ENCODE measurements at places on chromosomes 6 and 20.

- DNase-seq = no peak
Measured at GRCh38 chr6:153553627-153554026, 422.5 kb upstream of the RGS17 start.

DNA sequence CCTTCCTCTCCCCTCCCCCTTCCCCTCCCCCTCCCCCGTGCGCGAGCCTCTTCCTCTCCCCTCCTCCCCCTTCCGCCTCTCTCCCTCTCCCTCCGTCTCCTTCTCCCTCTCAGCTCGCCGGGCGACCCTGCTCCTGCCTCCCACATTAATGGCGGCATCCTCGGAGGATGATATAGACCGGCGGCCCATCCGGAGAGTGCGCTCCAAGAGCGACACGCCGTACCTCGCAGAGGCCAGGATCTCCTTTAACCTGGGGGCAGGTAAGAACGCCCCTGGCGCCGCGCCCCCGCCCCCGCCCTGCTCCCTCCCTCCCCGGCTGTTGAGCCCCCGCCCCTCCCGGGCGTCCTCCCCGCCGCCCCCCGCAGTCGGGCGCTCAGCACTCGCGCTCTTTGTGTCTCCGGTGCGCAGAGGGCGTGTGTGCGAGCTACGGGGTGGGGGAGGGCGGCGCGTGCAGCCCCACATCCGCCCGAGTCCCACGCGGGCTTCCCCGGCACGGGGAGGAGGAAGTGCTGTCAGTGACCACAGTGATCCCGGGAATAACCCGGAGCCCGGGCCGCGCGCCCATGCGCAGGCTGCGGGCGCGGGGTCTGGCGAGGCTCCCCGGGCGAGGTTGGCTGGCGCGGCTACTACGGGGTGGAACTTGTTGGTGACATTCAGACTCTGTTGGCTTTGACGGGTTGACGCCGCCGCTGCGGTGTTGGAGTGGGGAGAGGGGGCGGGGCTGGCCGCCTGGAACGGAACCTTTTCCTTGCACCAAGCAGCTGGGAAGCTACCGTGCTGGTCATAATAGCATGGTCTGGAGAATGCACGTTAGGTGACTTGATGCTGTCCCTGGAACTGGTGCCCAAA, 33.2 kb downstream of the PHACTR1 start:
- DNase-seq = no peak

GRCh38 chr6:31386977-31387376, 16.4 kb upstream of the MICA start:
- DNase-seq = no peak

DNA sequence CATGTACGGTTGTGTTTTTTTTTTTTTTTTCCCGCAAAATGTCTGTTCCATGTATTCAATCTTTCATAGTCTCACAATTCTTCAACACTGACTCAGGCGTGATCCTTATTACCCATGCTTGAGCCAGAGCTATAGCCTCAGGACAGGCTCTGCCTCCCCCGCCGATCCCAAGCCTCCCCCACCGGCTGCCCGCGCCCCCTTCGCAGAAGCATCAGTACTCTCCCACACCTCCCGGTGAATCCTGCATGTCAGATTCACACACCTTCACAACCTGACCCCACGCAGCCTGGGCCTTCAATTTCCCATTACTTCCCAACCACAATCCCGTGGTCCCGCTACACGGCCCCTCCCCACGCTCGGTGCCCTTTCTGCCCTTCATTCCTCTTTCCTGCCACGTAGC, 401.5 kb upstream of the JARID2 start:
- no peak for DNase-seq

DNA sequence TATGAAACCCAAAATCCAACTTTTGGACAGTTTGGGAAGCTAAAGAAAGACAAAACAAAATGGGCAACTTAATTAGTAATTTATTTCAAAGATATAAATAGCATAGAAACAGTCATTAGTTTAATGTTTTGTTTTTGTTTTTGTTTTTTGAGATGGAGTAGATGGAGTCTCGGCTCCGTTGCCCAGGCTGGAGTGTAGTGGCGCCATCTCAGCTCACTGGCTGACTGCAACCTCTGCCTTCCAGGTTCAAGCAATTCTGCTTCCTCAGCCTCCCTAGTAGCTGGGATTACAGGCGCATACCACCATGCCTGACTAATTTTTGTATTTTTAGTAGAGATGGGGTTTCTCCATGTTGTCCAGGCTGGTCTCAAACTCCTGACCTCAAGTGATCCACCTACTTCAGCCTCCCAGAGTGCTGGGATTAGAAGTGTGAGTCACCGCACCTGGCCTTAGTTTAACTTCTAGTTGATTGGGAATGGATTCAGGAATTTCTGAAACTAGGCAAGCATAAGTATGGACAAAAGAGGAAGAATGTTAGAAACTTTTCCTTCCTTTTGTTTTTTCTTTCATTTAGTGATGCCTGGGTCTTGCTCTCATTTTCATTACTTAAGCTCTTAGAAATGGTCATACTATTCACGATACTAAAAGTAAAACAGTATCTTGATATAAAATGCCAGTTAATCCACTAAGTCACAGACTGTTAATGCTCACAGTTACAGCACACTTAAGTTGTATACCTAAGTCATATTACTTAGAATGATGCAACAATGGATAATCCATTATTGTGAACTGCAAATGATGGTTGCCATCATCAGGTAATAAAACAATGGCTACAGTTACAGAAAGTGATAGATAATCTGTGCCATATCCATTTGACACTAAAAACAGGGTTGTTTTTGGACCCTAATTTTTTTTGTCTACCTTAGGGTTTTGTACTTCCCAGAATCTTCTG, 8.2 kb downstream of the SENP6 start:
- DNase-seq = no peak

DNA sequence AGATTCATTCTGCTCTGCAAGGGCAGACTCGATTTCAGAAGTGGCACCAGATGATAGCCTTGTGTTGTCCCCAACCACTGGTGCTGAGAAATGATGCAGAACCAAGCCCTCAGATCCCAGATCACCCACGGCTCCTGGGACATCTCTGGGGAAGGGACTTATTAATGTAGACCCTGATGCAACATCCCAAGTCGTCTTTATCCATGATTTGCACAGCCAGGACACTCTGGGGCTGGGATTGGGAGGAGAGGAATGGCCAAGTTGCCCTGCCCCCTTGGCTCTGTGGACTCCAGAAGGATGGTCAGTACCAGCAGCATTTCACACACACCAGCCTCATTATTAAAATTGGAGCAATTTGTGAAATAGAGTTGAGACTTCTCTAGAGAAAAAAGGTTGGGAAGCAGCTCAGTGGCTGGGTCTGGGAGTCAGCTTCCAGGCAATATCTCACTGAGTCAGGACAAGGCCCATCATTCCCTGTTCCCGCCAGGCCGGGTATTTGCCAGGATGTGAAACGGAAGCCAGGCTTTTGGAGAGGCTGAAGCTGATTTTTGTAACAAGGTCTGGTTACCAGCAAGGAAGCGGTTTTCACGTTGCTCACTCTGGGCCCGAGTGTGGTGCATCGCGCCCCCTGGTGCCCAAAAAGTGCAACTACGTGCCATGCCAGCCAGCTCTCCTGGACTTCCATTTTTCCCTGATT, 67.4 kb downstream of the ZBTB2 start:
- DNase-seq = peak; percentile 67

DNA sequence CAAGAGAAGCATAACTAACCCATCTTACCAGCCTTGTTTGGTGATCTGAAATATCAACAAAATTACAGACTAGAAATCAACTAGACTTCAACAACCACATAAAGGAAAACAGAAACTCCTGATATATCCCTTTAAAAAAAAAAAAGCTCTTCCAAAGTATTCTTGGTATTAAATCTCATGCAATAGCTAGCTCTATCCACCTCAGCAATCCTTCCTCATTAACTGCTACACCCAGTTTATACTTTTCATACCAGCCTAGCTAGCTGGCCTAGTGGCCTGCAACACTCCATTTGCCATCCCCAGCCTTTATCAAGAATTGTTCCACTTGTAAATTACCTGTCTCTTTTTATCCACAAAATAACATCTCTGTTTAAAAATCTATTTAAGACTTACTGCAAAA, 69.0 kb downstream of the BACH2 start:
- no peak for DNase-seq

- DNase-seq = no peak
Measured at GRCh38 chr6:41427642-41428335, 92.4 kb downstream of the NCR2 start.

- DNase-seq = no peak
Measured at GRCh38 chr20:17940224-17940971, 28.2 kb downstream of the SNX5 start.

DNA sequence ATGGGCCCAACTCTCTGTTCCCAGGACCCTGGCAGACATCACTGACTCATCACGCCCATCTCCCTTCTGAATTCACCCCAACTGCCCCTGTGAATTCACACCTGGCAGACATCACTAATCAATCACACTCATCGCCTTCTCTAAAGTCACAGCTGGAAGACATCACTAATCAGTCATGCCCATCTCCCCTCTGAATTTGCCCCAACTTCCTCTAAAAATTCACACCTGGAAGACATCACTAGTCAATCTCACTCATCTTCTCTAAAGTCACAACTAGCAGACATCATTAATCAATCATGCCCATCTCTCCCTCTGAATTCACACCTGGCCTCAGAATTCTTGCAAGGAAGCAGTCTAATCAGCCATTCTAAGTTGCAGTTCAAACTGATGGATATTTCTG, 111.1 kb downstream of the FOXA2 start:
- no peak for DNase-seq

GRCh38 chr6:39003072-39003471, 45.5 kb upstream of the GLP1R start:
- no peak for DNase-seq

- no peak for DNase-seq
Measured at GRCh38 chr20:24891546-24892393, 57.3 kb upstream of the CST7 start.

DNA sequence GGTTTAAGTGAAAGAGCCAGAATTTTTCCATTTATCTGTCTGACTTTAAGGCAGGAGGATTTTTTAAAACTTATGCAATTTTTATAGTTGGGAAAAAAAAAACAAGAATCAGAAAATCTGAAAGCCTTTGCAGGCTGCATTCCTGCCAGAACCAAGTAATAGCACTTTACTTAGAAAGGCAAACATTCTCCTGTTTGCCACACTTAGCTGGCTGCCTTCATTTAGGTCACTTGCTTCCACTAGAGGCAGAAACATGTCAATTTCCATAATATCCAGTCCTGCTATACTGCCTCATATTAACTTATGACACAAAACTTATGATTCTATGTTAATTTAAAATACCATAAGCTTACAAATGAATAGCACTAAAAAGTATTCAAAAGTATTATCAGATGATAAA, 425.8 kb downstream of the FRK start:
- no peak for DNase-seq

- DNase-seq = no peak
Measured at GRCh38 chr6:165881806-165882205, 218.8 kb upstream of the PDE10A start.

- DNase-seq = peak; percentile 70
Measured at GRCh38 chr6:137155830-137156229, 17.6 kb downstream of the IL22RA2 start.

GRCh38 chr6:136249336-136249735, 775 bp downstream of the MTFR2 start:
- DNase-seq = no peak

- DNase-seq = no peak
Measured at GRCh38 chr6:136037242-136037875, 185.9 kb downstream of the PDE7B start.

GRCh38 chr20:17418737-17419136, 112.4 kb downstream of the BFSP1 start:
- no peak for DNase-seq

DNA sequence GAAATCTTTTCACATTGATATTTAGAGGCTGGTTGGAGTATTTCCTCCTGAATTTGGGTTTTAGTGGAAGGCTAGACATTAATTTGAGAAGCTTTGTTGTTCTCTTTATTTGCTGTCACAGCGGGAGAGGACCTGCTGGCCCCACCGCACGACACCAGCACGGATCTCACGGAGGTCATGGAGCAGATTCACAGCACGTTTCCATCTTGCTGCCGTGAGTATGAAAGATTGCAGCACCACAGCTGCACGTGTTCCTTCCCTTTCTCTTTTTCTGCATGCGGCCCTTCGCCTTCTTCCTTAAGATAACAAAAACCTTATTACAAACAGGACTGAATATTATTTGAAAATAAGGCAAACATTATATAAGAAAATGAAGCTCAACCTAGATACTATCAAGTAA, 555.5 kb downstream of the UTRN start:
- no peak for DNase-seq

DNA sequence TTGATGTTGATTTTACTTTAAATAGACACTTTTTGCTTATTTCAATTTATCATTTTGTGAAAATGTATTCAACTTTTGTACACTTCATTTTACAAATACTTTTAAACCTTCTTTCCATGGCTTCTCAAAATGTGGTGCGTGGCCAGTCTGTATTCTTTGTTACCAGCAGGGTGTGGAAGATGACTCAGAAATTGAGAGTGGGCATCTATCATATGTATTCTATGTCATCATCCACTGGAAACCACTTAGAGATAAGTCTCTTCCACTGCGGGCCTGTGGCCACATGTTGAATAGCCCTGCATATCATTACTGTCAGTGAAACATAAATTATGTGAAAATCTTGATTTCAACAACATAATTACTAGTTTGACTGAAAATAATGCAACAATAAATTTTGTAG, 52.6 kb upstream of the MC3R start:
- no peak for DNase-seq

DNA sequence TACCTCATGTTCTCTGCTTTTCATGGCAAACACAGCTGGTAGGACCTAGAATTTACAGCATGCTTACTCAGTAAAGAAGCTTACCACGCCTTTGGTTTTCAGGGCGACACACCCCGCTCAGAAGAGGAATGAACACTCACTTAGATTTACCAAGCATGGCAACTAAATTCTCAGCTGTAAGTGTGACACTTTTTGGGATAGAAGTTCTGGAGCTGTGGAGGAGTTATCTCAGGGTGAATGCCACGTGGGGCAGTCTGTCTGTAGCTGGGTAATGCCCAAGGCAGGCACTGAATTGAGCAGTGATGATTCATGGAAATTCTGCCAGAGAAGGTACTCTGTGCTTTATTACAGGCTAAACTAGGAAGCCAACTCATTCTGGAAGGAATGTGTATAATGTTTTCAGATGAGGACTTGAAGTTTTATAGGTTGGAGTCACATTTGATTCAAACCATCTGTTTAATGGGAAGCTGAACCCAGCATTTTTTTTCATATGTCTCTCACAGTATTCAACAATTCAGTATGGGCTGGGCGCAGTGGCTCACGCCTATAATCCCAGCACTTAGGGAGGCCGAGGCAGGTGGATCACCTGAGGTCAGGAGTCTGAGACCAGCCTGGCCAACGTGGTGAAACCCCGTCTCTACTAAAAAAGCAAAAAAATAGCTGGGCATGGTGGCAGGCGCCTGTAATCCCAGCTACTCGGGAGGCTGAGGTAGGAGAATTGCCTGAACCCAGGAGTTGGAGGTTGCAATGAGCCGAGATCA, 3.5 kb upstream of the PRIM2 start:
- no peak for DNase-seq

GRCh38 chr6:4100655-4101054, 21.7 kb upstream of the FAM217A start:
- DNase-seq = no peak

- DNase-seq = no peak
Measured at GRCh38 chr6:113634352-113635163, 222.6 kb upstream of the MARCKS start.

- no peak for DNase-seq
Measured at GRCh38 chr6:38673397-38674165, 29.4 kb downstream of the GLO1 start.

- no peak for DNase-seq
Measured at GRCh38 chr20:36462440-36463211, 78.7 kb upstream of the MYL9 start.

Data from CD4-positive, alpha-beta T cell treated with Interleukin-15 for 4 hours (primary cell).